NCI-H446 (cell line): ENCODE measurements at places on chromosomes 7 and 10.

DNA sequence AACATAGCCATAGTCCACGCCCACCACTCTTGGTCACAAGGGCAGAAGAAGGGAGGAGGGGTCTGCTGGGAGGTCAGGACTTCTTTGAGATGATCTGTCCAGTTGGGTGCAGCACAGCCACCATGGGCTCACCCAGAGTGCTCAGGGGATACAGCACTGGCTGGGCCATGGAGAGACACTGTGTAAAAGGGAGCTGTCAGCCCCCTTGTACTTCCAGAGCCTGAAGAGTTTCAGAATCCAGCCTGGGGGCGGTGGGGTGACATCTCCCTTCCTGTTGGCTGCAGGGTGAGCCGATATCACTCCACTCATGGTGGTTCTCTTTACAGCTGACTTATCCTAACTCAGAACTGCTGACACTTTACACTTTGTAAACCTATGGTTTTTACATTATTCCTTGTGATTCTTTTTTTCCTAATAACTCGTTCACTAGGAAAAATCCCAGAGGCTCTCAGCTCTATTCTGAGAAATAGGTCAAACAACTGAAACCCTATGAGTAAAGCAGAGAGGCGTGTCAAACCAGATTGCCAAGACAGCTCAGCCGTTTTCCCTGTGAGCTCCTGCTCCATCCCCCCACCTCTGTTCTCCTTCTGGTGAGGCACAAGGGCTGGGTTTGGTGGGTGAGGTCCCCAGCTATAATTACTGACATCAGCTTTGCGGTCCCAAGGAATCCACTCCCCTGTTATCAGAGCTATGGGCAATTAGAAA lies 3.2 kb upstream of the MRPS24 start:
- DNase-seq, result no peak

GRCh38 chr10:35916791-35917190 lies 274.7 kb upstream of the FZD8 start:
- DNase-seq, result no peak

DNA sequence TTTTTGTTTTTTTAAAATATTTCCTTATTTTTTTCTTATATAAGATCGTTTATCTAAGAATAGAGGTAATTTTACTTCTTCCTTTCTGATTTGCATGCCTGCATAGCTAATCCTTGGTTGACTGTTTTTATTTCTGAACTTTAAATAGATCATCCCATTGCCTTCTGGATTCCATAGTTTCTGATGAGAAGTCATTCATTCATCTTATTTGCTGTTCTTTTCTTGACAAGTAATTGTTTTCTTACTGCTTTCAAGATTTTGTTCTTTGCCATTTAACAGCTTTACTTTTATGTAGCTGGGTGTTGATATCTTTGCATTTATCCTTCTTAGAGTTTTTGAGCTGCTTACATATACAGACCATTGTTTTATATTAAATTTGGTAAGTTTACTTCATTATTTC lies 437.9 kb downstream of the SDK1 start:
- DNase-seq, result no peak

DNA sequence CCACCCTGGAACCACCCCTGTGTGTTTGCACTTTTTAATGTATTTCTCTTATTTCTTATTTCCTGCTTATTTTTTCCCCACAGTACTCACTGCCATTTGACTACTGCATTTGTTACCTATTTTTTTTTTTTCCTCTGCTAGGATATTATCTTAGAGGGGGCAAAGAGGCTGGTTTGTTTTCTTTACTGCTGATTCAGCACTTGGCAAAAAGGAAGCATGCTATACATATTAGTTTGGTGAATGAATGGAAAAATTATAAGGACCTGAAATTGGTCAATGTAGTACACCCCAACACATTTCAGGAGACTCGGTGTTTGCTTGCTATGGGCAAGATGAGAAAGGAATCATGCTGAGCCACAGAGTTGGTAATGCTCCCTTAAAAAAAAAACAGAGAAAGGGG lies 193.5 kb downstream of the SORCS3 start:
- no peak for DNase-seq

DNA sequence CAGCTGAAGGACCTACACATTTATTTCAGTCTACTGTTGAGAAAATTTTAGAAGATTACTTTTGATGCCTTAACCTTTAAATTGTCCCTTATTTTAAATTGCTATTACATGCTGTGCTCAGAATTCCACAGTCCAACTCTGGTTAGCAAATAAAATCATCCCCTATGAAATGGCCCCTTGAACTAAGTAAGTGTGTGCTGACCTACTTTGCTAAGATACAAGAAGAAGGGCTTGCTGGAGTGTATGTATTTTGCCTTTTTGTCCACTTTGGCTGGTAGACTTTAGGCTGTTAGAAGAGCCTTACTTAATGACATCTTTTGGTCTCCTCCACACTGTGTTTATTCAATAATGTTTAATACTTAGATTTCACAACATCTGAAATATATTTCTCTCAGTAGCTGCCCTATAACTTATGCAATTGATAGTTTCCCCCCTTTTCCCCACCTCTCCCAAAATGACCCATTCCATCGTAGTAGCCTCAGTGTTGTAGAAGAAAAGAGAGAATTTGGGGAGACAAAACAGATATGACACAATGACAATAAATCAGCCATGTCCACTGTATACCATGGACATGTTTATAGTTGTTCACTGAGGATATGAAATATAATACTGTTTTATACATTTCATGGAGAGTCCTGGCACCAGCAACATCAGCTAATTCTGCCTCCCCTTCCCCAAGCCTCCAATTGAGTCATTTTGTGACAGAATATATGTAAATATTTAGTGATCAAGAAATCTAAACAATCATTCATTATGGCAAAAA lies 107.8 kb upstream of the ASAH2 start:
- no peak for DNase-seq

DNA sequence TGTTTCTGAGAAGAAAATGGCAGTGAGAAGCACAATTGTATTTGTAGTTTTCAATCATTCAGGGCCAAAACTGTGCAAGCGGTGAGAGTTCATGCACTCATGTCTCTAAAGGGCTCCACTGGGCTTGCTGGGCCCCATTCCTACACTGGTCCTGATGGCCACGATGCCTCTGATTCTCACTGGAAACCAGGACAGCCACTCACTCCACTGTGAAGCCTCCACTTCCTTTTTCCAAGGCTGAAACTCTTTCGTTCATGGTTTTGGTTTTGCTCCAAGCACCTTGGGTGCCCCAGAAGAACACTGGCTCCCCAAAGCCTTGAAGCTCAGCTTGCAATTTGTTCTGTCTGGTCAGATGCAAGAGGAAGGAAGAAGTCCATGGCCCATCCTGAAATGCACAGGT lies 390.0 kb upstream of the MKI67 start:
- DNase-seq, result no peak
